Kidney glomerular epithelial cell (primary cell): ENCODE measurements at places on chromosomes 2 and 18.

DNA sequence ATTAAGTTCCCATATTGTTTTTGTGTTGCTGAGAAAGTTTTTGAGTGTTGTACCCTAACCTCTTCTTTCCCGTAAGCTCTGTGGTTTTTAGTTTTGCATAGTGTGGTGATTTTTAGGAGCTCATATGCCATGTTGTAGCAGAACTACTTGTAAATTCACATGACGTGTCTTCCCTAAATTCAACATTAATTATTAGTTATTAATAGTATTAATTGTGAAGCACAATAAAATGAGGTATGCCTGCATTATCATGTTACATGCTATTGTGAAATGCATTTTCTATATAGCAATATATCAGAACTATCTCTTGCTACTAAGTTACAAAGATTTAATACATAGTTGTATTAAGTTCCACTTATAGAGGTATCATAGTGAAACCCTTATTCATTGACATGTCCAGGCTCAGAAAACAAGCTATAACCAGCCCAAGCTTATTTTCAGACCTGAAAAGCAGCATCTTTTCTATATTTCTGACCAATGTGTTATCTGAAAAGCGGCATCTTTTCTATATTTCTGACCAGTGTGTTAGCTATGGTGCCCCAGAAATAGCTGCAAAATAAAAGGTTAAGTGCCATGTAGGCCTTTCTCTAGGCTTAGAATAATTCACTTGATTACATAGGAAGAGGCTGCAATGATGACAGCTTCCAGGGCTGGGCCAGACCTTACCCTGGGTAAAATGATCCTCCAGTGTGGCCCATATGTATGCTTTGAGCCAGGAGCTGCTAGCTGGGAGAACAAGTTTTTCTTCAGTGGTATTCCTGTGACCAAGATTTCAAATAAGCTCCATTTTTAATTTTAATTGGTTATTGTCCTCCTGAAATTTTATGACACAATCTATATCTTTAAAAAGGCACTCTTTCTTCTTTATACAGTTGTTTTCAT, 21.6 kb downstream of the EPAS1 start:
- no peak for DNase-seq

DNA sequence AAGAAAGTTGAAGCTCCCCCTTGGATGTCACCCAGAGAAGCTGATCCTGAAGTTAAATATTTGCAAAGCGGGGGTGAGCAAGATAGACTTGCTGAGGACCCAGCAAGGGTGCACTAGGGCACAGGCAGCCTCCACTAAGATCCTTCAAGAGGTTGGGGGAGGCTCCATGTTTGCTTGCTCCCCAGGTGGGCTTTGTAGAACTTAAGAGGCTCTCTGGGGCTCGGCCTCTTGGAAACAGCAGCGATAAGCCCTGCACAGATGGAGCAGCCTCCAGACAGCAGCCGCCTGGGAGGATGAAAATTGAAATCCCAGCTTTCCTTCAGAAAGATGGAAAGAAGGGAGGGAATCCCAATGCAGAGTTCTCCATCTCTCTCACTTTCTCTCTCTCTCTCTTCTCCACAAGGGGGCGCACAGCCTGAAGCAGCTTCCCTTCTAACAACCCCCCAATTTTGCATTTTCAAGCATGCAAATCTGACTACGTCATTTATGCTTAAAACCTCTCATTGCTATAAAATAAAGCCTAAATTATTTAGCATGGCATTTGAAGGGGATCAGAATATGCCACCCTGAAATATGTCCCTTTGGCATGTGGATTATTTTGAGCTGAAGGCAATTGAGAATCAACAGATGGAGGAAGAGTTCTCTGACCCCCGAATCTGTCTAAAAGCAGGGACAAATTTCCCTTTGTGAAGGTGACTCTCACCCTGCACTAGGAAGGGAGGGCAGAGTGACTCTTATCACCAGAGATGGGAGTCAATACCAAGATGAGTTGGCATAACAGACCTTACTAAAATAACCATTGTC, 185.7 kb upstream of the KLHL29 start:
- DNase-seq, result no peak

- DNase-seq, result no peak
Measured at GRCh38 chr2:60992985-60993392, 24.5 kb upstream of the PEX13 start.

- no peak for DNase-seq
Measured at GRCh38 chr2:144753416-144753815, 233.5 kb upstream of the ZEB2 start.

- no peak for DNase-seq
Measured at GRCh38 chr2:157169889-157170288, 87.6 kb upstream of the GALNT5 start.
